Spinal cord (tissue), 10 donors: ENCODE measurements at places on chromosomes 6 and 20. TPM values are rescaled to one million over a fixed set of nuclear protein-coding genes. Genes with fewer than 3 reads are reported as not detected.

DNA sequence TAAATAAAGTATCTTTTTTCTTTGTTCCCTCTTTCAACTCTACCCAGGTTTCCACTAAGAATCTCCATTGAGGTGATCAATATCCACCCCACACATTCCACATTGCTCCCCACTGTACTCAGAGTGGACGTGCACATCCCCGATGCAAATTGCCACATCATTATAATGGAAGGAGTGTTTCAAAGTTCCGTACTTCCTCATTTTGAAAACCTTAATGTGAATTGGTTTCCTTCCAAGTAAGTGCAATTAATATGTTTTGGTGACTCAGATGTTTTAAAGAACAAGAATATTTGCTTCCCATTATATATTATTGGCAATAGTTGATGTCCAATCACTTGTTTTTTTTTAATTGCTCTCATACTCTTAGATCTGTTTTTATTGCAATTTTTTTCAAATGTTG lies 463.6 kb downstream of the HACE1 start:
- no peak for DNase-seq

DNA sequence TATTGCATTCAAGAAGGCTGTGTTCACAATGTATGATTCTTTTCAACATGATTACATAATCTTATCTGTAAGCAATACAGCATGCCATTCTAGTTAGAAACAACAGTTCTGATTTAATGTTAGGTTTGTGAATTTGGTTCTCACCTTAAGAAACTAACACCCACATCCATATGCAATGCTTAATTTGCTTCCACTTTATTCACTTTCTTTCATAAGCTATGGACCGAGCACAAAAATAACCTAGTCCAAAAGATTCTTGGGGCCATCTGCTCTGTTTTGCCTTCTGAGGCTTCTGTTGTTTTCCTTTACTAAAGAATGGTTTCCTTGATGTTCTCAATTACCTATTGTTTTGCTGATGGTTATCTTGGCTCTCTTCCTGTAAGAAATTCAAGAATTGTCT lies 258.2 kb downstream of the EYS start:
- no peak for DNase-seq

DNA sequence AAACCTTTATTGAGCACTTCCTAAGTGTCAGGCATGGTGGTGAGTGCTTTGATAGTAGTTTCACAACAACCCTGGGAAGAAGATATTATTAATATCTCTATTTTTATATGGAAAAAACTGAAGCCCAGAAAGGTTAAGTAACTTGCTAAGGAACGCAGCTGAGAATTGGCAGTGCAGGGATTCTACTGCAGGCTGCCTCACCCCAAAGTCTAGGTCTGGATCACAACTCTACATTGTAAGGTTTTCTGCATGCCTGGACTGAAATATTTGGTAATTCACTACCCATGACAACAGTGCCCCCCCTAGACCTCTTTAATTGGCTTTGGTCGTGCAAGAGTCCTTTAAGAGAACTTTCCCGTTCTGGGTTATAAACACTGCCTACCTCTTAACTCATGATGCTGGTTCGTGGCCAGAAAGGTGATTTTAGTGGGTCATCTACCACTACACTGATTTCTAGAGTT lies 67.1 kb upstream of the KCNQ5 start:
- no peak for DNase-seq

- DNase-seq: no peak
Measured at GRCh38 chr6:161261816-161262215, 12.0 kb downstream of the AGPAT4 start.

DNA sequence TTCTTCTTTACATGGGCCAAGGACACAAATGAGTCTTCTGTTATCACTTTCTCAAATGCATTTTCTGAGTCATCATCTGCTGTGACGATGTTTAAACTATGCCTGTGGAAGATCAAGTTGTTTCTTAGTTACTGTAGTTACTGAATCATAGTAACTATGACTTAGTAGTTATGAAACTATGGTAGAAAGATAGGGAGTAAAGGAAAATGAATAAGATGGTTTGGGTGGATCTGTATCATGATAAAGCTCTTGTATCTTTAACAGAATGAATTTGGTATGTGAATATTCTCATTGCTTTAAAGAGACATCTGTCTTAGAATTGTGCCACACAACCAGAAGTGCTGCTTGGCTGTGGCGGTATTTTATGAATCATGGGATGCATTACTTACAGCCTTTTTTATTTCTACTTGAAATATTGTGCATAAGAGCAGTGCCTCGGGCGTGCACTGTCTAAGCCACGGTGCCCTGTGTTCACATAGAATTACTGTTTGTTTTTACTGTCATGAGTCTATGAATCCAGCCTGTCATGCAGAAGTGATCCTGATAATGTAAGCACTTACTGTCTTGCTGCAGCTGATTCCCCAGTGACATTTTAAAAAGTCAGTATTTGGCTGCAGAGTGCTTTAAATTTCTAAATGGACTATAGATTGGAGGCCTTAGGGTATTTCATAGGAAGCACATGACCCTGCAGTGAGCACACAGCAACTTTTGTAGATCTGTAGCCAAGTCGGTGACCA lies 215.2 kb downstream of the TMEM242 start:
- no peak for DNase-seq

- DNase-seq: no peak
Measured at GRCh38 chr6:3407840-3408239, 49.0 kb downstream of the SLC22A23 start.

GRCh38 chr6:4441981-4442434 lies 306.6 kb upstream of the ECI2 start:
- DNase-seq: no peak

GRCh38 chr6:28696167-28696566 lies 170.5 kb downstream of the GPX5 start:
- no peak for DNase-seq

Gene ACSS2
- polyA plus RNA-seq: 38.2 TPM

Gene CAPN11
- polyA plus RNA-seq: 0.17 TPM

Gene DEFB132
- polyA plus RNA-seq: not detected
